ENCODE measurements at places on chromosomes 11 and 22.

GRCh38 chr11:17298302-17298701 is 21.8 kb downstream of the NUCB2 start:
- no peak overlapping the region for H3K27ac ChIP-seq
- H3K4me3 ChIP-seq: no peak overlapping the region
- DNase-seq: no peak
- H3K36me3 ChIP-seq: peaks cover 5% of the 10 kb centered on the region

GRCh38 chr11:8386134-8386864 is 122.6 kb upstream of the LMO1 start:
- H3K4me3 ChIP-seq: no peak overlapping the region
- no peak for DNase-seq
- no peaks in the 10 kb centered on the region for H3K27me3 ChIP-seq
- no peak overlapping the region for H3K27ac ChIP-seq

DNA sequence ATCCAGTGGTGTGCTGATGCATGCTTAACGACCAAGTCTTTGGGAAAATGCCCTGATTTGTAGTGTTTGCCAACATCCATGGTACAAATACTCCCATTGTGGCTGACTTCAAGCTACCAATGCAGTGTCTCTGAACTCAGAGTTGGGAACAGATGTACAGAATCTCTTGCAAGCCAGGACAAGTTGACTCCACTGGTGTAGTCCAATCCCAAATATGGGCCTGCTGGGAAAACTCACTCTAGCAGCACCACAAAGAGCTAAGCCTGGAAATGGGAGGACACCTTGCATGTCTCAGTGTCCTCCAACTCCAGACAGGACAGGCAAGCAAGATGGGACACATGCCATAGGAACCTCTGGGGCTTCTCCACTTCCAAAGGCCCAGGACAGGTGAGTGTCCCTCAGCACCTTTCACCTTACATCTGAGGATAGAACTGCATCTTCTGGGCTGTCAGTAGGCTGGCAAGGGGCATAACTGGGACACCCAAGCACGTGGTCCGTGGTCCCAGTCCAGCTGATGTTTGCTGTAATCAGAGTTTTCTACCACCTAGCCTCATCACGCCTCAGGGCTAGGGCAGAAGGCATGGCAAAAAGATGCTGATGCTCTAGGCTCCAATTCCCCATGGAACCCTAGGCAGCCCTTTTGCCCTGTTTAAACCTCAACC is 6.5 kb downstream of the LMO1 start:
- H3K4me1 ChIP-seq: no peaks in the 10 kb centered on the region
- H3K27me3 ChIP-seq: peaks cover 7% of the 10 kb centered on the region
- no peaks in the 10 kb centered on the region for H3K36me3 ChIP-seq

DNA sequence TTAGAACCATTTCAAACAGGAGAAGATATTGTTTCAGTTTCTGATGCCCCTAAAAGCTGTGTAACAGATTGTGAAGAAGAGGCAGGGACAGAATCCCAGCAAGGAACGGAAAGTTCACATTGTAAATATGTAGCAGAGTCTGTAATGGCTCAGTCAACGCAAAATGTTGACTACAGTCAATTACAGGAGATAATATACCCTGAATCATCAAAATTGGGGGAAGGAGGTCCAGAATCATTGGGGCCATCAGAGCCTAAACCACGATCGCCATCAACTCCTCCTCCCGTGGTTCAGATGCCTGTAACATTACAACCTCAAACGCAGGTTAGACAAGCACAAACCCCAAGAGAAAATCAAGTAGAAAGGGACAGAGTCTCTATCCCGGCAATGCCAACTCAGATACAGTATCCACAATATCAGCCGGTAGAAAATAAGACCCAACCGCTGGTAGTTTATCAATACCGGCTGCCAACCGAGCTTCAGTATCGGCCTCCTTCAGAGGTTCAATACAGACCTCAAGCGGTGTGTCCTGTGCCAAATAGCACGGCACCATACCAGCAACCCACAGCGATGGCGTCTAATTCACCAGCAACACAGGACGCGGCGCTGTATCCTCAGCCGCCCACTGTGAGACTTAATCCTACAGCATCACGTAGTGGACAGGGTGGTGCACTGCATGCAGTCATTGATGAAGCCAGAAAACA is 40.8 kb downstream of the IGLL1 start:
- H3K4me3 ChIP-seq: peak overlapping the region; percentile 25
- no peaks in the 10 kb centered on the region for H3K4me1 ChIP-seq
- DNase-seq: peak; percentile 72
- no peaks in the 10 kb centered on the region for H3K36me3 ChIP-seq
- no peaks in the 10 kb centered on the region for H3K27me3 ChIP-seq
